Body of pancreas (tissue), 4 donors: ENCODE measurements at places on chromosomes 2 and 18. TPM values are rescaled to one million over a fixed set of nuclear protein-coding genes. Genes with fewer than 3 reads are reported as not detected.

DNA sequence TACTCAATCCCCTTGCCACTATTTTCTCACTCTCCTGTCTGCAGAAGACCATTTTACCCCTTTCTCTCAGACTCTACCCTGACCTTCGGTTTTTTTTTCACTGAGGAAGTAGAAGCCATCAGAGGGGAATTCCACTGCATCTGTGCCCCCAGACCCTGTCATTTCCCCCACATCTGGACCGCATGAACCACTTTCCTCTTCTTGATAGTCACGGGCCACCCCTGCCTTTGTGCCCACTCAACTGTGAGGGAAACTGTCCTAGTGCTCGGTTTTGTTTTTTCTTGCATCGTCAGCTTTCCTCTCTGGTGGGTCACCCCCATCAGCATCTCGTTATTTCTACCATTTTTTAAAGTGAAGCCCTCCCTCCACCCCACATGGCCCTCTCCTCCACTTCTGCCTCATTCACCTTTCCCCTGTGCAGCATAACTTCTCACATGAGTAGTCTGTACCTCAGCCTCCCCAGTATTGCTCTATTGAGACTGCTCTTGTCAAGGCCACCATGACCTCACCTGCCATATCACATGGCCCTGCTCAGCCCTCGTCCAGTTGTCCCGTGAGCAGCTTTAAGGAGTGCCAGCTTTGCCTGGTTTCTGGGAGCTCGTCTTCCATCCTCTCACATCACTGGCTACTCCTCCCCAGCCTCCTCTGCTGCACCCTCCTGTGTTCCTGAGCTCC, 32.4 kb downstream of the TMEM87B start:
- H3K4me3 ChIP-seq: no peak overlapping the region
- peaks cover 22% of the 10 kb centered on the region for H3K36me3 ChIP-seq
- DNase-seq: no peak
- H3K4me1 ChIP-seq: no peaks in the 10 kb centered on the region
- no peak overlapping the region for H3K27ac ChIP-seq

- H3K4me1 ChIP-seq: peaks cover under 1% of the 10 kb centered on the region
- no peaks in the 10 kb centered on the region for H3K27me3 ChIP-seq
- no peak overlapping the region for H3K27ac ChIP-seq
- no peak overlapping the region for H3K4me3 ChIP-seq
- no peaks in the 10 kb centered on the region for H3K36me3 ChIP-seq
- DNase-seq: no peak
Observed at GRCh38 chr2:234490271-234491091, 6.4 kb downstream of the ARL4C start.

DNA sequence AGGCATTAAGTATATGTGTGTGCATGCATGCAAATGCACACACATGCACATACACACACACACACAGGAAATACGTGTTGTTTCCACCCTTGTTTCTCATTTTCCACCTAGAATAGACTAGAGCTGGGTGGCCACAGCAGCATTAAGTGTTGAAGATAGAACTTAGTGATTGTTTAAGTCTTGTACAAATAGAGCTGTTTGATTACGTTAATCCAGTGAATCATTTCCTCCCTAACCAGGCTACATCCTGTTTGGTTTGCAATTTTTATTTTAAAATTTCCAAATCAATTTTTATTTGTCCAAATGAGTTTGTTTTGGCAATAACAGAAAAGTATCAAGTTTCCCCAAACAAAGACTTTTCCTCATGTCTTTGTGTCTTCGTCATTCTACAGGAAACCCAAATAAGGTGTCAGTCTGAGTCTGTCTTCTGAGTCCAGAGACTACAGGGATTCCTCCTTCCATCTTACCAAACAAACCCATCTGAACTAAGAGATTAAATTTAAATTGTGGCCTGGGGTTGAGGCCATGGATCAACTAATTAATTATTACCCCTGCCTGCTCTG, 74.6 kb upstream of the GALNT5 start:
- no peak overlapping the region for H3K27ac ChIP-seq
- no peak overlapping the region for H3K4me3 ChIP-seq
- H3K27me3 ChIP-seq: no peaks in the 10 kb centered on the region
- no peak for DNase-seq

DNA sequence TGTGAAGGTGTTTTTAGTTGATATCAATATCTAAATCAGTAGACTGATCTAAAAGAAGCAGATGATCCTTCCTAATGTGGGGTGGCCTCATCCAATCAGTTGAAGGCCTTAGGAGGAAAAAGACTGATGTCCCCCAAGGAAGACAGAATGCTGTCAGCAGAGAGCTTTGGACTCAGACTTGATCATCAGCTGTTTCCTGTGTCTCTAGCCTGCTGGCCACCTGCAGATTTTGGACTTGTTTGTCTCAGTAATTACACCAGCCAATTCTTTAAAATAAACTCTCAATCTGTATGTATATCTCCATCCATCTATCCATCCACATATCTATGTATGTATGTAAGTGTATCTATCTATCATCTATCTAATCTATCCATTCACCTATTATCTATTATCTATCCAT, 301.3 kb downstream of the LPIN1 start:
- H3K4me3 ChIP-seq: no peak overlapping the region
- no peak for DNase-seq
- H3K27ac ChIP-seq: no peak overlapping the region
- no peaks in the 10 kb centered on the region for H3K27me3 ChIP-seq
- H3K4me1 ChIP-seq: no peaks in the 10 kb centered on the region

DNA sequence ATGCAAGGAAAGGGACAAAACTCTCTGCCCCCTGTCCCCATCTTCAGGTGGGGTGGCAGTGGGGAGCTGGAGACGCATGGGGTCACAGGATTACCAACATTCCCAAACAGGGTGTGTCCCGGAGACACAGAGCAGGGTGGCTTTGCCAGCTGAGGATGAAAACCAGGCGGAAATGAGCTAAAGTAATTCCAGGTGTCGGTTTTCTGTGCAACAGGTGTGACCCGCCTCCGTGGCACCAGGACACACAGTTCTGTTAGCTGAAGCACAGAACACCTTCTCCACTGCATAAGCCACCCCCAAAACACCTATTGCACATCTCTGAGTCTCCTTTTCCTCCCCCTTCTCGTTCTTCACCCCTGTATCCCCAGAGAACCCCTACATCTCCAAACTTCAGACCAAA, 122.7 kb upstream of the GLI2 start:
- H3K36me3 ChIP-seq: no peaks in the 10 kb centered on the region
- DNase-seq: no peak
- no peaks in the 10 kb centered on the region for H3K4me1 ChIP-seq
- H3K27ac ChIP-seq: no peak overlapping the region
- no peak overlapping the region for H3K4me3 ChIP-seq
- no peaks in the 10 kb centered on the region for H3K27me3 ChIP-seq

DNA sequence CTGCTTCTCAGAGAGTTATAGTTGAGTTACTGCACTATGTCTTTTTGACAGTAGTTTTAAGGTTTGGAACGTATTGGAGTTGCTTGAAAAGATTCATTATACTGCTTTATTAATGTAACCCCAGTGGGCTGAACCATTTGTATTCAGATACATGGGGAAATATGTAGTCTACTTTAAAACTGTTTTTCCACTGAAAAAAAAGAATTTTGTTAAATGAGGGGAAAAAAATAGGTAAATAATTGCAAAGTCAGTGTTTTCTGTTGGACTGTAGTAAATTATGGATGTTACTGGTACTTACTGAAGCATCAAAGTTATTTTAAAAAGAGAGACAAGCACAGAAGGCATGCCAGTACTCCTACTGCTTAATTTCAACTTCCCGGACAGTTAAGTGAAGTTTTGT, 36.4 kb downstream of the ZC3H15 start:
- no peak overlapping the region for H3K27ac ChIP-seq
- no peak overlapping the region for H3K4me3 ChIP-seq
- H3K36me3 ChIP-seq: no peaks in the 10 kb centered on the region
- no peaks in the 10 kb centered on the region for H3K27me3 ChIP-seq
- no peak for DNase-seq

- no peak for DNase-seq
- no peaks in the 10 kb centered on the region for H3K4me1 ChIP-seq
- no peak overlapping the region for H3K27ac ChIP-seq
- no peaks in the 10 kb centered on the region for H3K27me3 ChIP-seq
- no peak overlapping the region for H3K4me3 ChIP-seq
- no peaks in the 10 kb centered on the region for H3K36me3 ChIP-seq
Observed at GRCh38 chr2:181036445-181036844, 56.0 kb downstream of the UBE2E3 start.

Gene AGXT
- not detected for total RNA-seq

DNA sequence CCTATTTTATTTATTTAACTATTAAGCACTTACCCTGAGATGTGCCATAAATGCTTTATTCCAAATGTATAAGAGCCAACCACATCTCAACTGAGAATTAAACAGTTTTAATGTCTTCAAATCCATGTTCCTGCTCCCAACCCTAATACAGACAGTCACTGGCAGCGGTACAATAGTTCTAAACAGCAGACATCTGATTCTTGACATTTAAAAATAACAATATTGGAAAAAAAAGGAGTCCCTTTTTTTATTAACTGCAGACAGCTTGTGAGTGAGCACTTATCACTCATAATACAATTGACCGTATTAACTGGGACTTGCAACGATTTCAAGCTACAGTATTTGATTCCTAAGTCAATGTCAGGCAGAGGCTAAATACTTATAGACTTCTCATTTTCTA, 424.6 kb downstream of the TGIF1 start:
- no peak overlapping the region for H3K27ac ChIP-seq
- H3K4me3 ChIP-seq: no peak overlapping the region
- no peaks in the 10 kb centered on the region for H3K36me3 ChIP-seq
- H3K27me3 ChIP-seq: no peaks in the 10 kb centered on the region
- DNase-seq: no peak

DNA sequence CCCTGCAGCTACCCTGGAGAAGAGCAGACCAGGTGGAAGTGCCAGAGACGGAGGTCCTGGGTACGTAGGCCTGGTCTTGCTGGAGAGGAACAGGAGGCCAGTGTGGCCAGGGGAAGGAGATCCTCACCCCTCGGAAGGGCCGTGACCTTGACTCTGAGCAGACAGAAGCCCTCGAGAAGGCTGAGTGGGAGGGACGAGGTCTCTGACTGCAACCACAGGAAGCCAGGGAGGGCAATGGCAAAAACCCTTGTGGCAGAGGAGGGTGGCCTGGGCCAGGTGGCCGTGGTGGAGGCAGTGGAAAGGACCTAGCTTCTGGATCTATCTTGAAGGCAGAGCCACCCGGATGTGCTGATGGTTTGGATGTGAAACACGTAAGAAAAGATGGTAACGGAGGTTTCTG, 28.1 kb downstream of the THAP4 start:
- H3K27ac ChIP-seq: no peak overlapping the region
- peaks cover 17% of the 10 kb centered on the region for H3K4me1 ChIP-seq
- DNase-seq: no peak
- peaks cover 2% of the 10 kb centered on the region for H3K36me3 ChIP-seq

DNA sequence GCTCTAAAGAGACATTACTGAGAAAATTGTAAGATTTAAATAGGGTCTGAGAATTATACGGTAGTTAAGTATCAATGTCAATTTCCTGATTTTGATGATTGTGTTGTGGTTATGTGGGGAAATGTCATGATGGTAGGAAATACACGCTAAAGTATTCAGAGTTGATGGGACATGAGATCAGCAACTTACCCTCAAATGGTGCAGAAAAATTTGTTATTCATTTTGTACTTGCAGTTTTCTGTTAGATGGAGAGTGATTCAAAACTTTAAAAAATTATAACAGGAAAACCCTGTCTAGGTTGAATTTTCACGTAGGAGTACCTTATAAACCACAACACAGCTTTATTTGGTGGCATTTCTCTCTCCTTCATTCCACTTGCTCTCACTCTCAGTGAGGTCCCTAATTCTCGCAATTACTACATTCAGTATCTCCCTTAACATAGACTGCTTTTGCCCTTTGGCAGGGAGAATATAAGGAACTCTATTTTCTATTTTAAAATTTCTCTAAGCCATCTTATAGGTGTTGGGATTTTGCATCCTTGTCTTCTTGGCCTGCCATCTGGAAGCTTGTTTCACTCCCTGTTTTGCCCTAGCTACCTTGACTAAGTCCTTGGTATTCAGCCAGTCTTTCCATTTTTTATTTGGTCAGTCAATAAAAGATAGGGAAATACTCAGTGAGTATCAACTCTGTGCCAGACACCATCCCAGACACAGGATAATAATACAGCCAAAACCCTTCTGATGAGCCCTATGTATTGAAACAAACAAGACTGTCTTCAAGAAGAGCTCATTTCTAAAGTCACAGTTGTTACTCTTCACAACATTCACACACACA, 550.6 kb upstream of the ACVR2A start:
- H3K36me3 ChIP-seq: no peaks in the 10 kb centered on the region
- no peak overlapping the region for H3K4me3 ChIP-seq
- H3K4me1 ChIP-seq: peaks cover 12% of the 10 kb centered on the region
- H3K27me3 ChIP-seq: no peaks in the 10 kb centered on the region
- DNase-seq: no peak

Gene TUBA3D
- total RNA-seq: not detected

Gene ELOA2
- not detected for total RNA-seq

- peak overlapping the region; percentile 71 for H3K27ac ChIP-seq
- peaks cover 78% of the 10 kb centered on the region for H3K4me1 ChIP-seq
- peak; percentile 67 for DNase-seq
- no peaks in the 10 kb centered on the region for H3K36me3 ChIP-seq
Observed at GRCh38 chr2:234974501-234975385, 22.9 kb downstream of the SH3BP4 start.

DNA sequence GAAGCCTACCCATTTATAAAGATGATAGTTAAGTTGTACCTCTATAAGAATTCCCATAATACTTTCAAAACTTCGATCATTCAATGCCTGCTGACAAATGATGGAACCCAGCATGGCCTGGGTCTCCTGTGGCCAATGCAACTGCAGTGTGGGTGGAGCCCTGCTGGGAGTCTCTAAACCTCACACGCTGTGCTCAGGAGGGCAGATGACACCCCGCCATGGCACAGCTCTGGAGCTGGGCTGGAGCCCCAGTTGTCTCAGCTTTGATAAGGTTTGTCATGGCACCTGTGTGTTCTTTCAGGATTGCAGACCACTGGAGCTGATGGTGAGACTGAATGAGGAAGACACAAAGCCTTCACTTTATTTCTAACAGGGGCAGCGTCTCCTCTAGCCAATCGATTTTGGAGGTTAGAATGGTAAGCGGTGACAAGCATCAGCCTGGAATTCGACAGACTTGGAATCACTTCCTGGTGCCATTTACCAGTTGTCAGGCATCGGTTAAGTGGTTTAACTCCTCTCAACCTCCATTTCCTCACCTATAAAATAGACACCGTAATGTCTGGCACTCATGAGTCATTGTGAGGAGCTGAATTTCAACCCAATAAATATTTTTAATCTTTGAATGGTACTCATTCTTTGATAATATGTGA, 383.6 kb upstream of the SALL3 start:
- no peak overlapping the region for H3K27ac ChIP-seq
- H3K4me3 ChIP-seq: no peak overlapping the region
- no peaks in the 10 kb centered on the region for H3K36me3 ChIP-seq
- no peaks in the 10 kb centered on the region for H3K27me3 ChIP-seq

Gene RNF125
- total RNA-seq: 2.6 TPM

Gene SH2D6
- total RNA-seq: 0.26 TPM

Gene CNGA3
- total RNA-seq: 1.3 TPM

Gene TDRD15
- not detected for total RNA-seq

- H3K4me3 ChIP-seq: no peak overlapping the region
- H3K27ac ChIP-seq: no peak overlapping the region
- no peaks in the 10 kb centered on the region for H3K27me3 ChIP-seq
- DNase-seq: no peak
- no peaks in the 10 kb centered on the region for H3K36me3 ChIP-seq
- peaks cover 23% of the 10 kb centered on the region for H3K4me1 ChIP-seq
Observed at GRCh38 chr18:12699747-12700146, 2.8 kb downstream of the CEP76 start.

Gene MATN3
- total RNA-seq: not detected

Gene MRO
- total RNA-seq: 0.26 TPM
